Colonic mucosa (tissue), 4 donors: ENCODE measurements at places on chromosomes 5 and 9. TPM values are rescaled to one million over a fixed set of nuclear protein-coding genes. Genes with fewer than 3 reads are reported as not detected.

The CENPP gene
- total RNA-seq = 11.0 TPM

The CCNI2 gene
- 22.9 TPM for total RNA-seq

The CAMSAP1 gene
- total RNA-seq = 14.4 TPM

The IL4 gene
- total RNA-seq = not detected

The NEUROG1 gene
- not detected for total RNA-seq

The RAB3C gene
- total RNA-seq = 1.1 TPM

The PCDHGC3 gene
- 13.1 TPM for total RNA-seq

The TLX3 gene
- total RNA-seq = not detected

The ISL1 gene
- total RNA-seq = 1.6 TPM

The SH3RF2 gene
- 58.2 TPM for total RNA-seq

The BTNL8 gene
- total RNA-seq = 88.1 TPM

The ARHGEF28 gene
- 7.6 TPM for total RNA-seq

The OLFML2A gene
- 12.1 TPM for total RNA-seq

The DMRT2 gene
- total RNA-seq = 8.7 TPM

The QRFP gene
- 0.77 TPM for total RNA-seq
